ENCODE measurements at places on chromosomes 4 and X.

- no peaks in the 10 kb centered on the region for H3K36me3 ChIP-seq
- H3K27me3 ChIP-seq, result no peaks in the 10 kb centered on the region
- H3K4me3 ChIP-seq, result no peak overlapping the region
Measured at GRCh38 chrX:5702890-5703289, 525.8 kb downstream of the NLGN4X start.

- H3K4me3 ChIP-seq, result no peak overlapping the region
- no peaks in the 10 kb centered on the region for H3K36me3 ChIP-seq
- H3K4me1 ChIP-seq, result peaks cover 4% of the 10 kb centered on the region
Measured at GRCh38 chr4:77185686-77186085, 28.7 kb downstream of the CCNG2 start.

GRCh38 chr4:2754848-2755819 lies 1.0 kb downstream of the TNIP2 start:
- no peak for DNase-seq
- H3K27ac ChIP-seq, result peak overlapping the region; percentile 62
- H3K27me3 ChIP-seq, result no peaks in the 10 kb centered on the region
- peak overlapping the region; percentile 88 for H3K4me3 ChIP-seq
- H3K4me1 ChIP-seq, result peaks cover 10% of the 10 kb centered on the region

- H3K27ac ChIP-seq, result no peak overlapping the region
- H3K4me3 ChIP-seq, result no peak overlapping the region
- no peak for DNase-seq
- H3K36me3 ChIP-seq, result no peaks in the 10 kb centered on the region
- no peaks in the 10 kb centered on the region for H3K4me1 ChIP-seq
Measured at GRCh38 chr4:13674971-13675370, 47.4 kb upstream of the BOD1L1 start.

DNA sequence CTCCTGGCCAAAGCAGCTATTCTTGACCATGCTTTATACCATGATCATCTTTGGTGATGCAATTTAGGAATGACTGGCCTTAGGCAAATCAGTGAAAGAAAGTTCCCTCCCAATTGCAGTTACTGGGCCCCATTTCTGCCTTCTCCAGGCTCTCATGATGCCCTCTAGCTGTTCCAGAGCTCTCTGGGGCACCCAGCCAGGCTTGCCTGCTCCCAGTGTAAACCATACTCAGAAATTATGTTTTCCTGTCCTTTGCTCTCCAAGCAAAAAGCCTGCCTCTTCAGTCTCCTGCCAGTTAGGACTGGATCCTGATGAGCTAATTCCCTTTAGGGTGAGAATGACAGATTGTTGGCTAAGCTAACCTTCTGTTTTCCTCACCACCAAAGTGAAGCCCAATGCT lies 85.3 kb upstream of the RBPJ start:
- H3K4me1 ChIP-seq, result peaks cover 20% of the 10 kb centered on the region
- H3K4me3 ChIP-seq, result no peak overlapping the region
- no peak for DNase-seq

DNA sequence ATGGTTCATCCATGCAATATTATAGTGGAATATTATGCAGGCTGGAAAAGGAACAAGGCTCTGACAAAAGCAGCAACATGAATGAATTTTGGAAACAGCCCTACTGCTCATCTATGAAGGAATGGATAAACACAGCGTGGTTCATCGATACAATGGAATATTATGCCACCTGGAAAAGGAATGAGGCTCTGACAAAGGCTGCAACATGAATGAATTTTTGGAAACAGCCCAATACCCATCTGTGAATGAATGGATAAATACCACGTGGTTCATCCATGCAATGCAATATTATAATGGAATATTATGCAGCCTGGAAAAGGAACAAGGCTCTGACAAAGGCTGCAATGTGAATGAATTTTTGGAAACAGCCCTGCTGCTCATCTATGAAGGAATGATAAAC lies 160.4 kb downstream of the CRLF2 start:
- peaks cover 4% of the 10 kb centered on the region for H3K4me1 ChIP-seq
- no peaks in the 10 kb centered on the region for H3K27me3 ChIP-seq
- no peak for DNase-seq

- H3K27me3 ChIP-seq, result no peaks in the 10 kb centered on the region
- H3K4me1 ChIP-seq, result no peaks in the 10 kb centered on the region
- no peak for DNase-seq
- no peaks in the 10 kb centered on the region for H3K36me3 ChIP-seq
Measured at GRCh38 chr4:60805500-60806313, 394.4 kb upstream of the ADGRL3 start.

DNA sequence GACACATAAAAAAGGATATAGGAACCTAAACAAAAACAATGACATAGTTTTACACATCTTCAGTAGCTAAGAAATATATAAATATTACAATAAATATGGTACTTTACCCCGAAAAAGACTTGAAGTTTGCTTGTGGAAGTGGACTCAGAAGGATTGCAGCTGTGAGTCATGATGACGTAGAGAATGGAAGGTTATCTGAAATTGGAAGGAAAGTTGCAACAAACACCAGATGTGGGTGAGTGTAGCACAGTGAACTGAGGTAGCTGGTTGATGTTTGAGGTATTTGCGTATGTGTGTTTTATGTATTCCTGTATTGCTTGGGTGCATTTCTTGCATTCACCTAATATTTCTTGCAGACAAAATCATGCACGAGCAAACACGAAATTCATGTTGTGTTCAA lies 113.0 kb downstream of the ARX start:
- no peak overlapping the region for H3K27ac ChIP-seq
- DNase-seq, result no peak
- no peaks in the 10 kb centered on the region for H3K27me3 ChIP-seq
- peaks cover 20% of the 10 kb centered on the region for H3K36me3 ChIP-seq
- no peaks in the 10 kb centered on the region for H3K4me1 ChIP-seq

- H3K36me3 ChIP-seq, result peaks cover 8% of the 10 kb centered on the region
- peaks cover 12% of the 10 kb centered on the region for H3K4me1 ChIP-seq
- DNase-seq, result no peak
- no peak overlapping the region for H3K4me3 ChIP-seq
- peaks cover 5% of the 10 kb centered on the region for H3K27me3 ChIP-seq
Measured at GRCh38 chr4:7712021-7712671, 227.5 kb downstream of the AFAP1 start.

DNA sequence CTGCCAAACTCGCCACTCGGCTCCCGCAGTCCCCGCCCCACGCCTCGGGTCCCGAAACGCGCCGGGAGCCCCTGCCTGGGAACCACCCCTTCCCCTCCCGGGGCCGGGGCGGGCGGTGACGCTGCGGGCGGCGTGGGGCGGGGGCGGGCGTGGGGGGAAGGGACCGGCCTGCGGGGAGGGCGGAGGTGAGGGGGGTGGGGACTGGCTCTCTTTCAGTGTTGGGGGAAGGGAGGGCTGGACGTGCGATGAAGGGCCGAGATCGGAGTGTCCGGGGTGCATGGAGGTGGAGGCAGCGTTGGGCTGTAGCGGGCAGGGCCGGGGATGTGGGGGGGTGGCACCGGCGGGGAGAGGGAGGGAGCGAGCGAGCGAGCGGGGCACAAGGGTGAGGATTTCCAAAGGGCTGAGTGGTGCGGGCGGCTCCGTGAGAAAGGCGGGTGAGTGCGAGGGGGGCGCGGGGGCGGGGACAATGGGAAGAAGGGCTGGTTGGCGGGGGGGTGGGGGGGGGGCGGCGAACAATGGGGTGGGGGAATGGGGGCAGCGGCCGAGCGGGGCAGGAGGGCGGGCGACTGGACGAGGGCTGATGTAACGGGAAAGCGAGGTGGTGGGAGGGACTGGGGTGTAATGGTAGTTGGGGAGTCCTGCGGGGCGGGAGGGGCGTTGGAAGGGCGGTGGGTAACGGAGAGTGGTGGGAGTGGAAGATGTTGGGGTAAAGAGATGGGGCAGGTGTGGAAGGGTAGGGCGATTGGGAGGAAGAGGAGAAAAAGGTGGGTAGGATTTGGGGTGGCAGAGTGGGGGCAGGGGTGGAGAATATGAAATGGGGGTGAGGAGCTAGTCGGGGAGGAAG lies 578 bp downstream of the DCUN1D4 start:
- H3K4me1 ChIP-seq, result peaks cover 24% of the 10 kb centered on the region
- peaks cover 3% of the 10 kb centered on the region for H3K27me3 ChIP-seq
- H3K4me3 ChIP-seq, result peak overlapping the region; percentile 97

GRCh38 chr4:1288786-1289185 lies 905 bp upstream of the MAEA start:
- peaks cover 26% of the 10 kb centered on the region for H3K4me1 ChIP-seq
- no peaks in the 10 kb centered on the region for H3K36me3 ChIP-seq
- H3K27ac ChIP-seq, result peak overlapping the region; percentile 78
- DNase-seq, result no peak

DNA sequence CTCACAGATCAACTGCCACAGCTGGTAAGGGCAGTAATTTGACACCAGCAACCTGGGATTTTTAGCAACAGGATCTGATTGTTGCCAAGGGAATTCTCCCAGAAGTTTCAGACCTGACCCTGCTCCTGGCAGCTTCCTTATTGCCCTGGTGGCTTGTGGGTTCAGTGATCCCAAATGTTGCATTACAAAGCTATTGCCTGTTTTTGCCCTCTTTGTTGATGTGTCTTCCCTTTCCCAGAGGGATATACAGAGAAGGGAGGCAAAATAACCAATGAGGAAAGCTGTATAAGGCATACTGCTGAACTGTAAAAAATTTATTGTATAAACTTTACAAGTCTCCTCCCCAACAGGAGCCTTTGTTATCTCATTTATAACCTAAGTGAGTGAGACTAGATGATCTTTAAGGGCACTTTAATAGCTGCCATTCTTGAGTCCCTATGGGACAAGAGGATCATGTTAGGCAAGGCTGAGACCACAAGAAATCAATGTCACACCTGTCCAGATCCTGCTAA lies 22.2 kb downstream of the VSIG4 start:
- no peaks in the 10 kb centered on the region for H3K4me1 ChIP-seq
- H3K27ac ChIP-seq, result no peak overlapping the region
- no peak overlapping the region for H3K4me3 ChIP-seq
- no peaks in the 10 kb centered on the region for H3K27me3 ChIP-seq
- DNase-seq, result no peak

DNA sequence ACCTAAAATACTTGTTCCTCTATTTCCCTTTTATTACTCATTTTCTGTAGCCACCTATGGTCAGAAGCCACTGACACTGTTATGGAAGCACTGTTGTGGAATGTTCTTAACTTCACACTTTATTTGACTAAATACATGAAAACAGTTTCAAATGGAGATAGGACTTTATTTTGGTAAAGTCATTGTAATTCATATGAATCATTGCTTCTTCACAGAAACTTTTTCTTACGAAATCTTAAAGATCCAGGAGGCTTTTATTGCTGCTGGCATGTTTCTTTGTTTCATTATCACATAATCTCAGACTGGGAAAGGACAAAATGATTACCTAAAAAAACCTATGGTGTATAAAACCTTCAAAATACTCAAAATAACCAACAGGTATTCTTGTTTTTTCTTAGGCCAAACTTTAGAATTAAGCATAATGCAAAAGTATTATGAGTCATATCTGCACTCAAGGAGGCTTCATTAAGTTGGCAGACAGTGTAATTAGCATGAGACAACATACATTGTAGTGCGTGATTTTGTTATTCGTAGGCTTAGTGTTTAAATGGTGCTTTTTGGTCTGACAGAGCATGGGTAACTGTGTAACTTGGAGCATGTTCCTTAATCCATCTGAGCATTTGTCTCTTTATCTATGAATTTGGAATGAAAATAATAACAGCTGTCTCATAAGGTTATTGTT lies 58.0 kb downstream of the SH3BGRL start:
- H3K27ac ChIP-seq, result no peak overlapping the region
- no peak for DNase-seq

DNA sequence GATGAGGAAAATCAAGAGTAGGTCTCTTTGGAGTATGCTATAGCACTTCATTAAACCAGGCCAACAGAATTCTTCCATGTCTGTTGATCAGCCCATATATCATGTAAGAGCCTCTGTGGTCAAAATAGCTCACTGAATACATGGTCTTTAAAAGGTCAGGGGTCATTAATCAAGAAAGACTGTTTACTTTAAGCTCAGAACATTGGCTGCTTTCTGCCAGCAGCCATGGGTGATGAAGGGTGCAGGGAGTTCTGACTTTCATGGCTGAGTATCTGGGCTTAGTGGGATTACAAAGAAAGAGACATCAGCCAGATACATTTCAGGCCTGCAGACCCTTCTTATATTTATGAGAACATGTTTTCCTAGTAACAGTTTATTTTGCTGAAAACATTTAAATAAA lies 7.1 kb upstream of the C4orf54 start:
- DNase-seq, result no peak
- no peaks in the 10 kb centered on the region for H3K36me3 ChIP-seq
- no peak overlapping the region for H3K4me3 ChIP-seq
- H3K27ac ChIP-seq, result no peak overlapping the region
- H3K4me1 ChIP-seq, result no peaks in the 10 kb centered on the region

DNA sequence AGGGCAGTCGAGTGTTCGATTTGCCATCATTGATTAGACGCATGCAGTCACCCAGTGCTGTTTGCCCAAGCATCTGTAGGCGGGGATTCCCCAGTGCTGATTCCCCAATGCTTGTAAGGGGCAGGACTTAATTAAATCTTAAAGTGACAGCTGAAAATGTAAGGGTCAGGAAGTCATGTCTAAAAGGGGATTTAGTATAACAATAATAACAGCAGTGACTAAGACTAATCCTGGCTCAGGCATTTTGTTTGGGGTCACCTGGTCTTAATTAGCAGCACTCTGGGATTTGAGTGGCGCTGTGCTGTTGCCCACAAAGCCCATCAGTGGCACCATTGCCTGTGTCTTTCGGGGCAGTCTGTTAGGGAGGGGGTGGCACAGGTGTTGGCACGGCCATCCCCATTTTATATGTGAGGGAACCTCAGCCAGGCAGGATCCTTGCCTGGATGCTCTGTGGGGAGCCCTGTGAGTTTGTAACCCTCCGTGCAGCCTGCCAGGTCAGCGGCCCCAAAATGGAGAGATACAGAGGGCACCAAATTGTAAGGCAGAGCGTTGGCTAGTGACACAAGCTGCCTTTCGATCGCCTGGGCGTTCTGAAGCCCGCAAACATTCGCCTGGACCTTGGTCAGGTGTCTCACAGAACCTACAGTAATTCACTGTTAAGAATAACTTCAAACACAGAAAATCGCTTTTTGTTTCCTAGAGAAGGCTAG lies 146.7 kb downstream of the TBL1X start:
- H3K27ac ChIP-seq, result no peak overlapping the region
- H3K4me1 ChIP-seq, result peaks cover 16% of the 10 kb centered on the region
- H3K4me3 ChIP-seq, result no peak overlapping the region
- DNase-seq, result no peak

DNA sequence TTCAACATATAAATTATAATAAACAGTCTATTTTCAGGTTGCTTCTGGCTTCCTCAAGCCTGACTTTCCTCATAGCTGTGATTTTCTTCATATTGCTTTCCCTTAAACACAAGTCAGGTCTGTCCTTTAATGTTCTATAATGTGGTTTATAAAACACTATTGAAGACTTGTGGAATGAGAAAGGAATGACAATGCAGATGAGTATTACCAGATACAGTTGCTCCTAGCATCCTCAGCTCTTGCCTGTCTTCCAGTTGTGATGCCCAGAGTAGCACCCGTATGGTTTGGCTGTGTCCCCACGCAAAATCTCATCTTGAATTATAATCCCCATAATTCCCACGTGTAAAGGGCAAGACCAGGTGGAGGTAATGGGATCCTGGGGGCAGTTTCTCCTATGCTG lies 265.7 kb upstream of the BOD1L1 start:
- peaks cover 12% of the 10 kb centered on the region for H3K4me1 ChIP-seq
- H3K27ac ChIP-seq, result no peak overlapping the region
- no peak for DNase-seq
- no peaks in the 10 kb centered on the region for H3K27me3 ChIP-seq
